ENCODE measurements at places on chromosomes 5 and 9. TPM values are rescaled to one million over a fixed set of nuclear protein-coding genes. Genes with fewer than 3 reads are reported as not detected.

DNA sequence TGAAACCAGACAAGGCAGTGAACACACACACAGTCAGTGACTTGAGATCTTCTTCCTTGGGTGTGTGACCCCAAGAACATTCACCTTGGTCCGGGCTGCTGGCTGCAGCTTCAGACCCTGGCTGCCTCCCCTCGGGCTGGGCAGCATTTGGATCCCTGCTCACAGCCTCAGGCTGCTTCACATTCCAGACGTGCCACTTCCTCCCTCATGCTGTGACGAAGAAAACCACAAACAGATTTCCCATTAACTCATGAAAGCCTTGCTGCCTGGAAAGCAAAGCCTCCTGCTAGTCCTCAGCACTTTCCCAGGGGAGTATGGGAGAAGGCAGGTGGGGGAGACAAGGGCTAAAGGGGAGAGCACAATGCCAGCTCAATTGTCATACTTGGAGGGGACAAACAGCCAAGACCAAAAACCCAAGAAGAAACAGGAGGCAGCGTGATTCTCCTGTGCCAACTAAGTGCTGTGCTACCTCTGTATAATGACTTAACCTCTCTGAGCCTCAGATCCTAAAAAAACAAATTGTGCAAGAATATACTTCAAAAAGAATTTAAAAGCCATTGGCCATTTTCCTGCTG is 594.6 kb upstream of the BRINP1 start:
- peak; percentile 98 for DNase-seq
- H3K36me3 ChIP-seq: no peaks in the 10 kb centered on the region
- no peaks in the 10 kb centered on the region for H3K27me3 ChIP-seq
- peak overlapping the region; percentile 25 for H3K4me3 ChIP-seq

GRCh38 chr5:44809956-44810420 is 1.2 kb downstream of the MRPS30 start:
- peaks cover 27% of the 10 kb centered on the region for H3K36me3 ChIP-seq
- peaks cover 4% of the 10 kb centered on the region for H3K4me1 ChIP-seq
- H3K4me3 ChIP-seq: peak overlapping the region; percentile 96
- H3K27me3 ChIP-seq: no peaks in the 10 kb centered on the region
- no peak for DNase-seq

- DNase-seq: no peak
- no peaks in the 10 kb centered on the region for H3K27me3 ChIP-seq
- no peaks in the 10 kb centered on the region for H3K36me3 ChIP-seq
- peak overlapping the region; percentile 90 for H3K27ac ChIP-seq
- no peak overlapping the region for H3K4me3 ChIP-seq
- peaks cover 41% of the 10 kb centered on the region for H3K4me1 ChIP-seq
These were observed 61.3 kb downstream of the LHFPL2 start for GRCh38 chr5:78587081-78587774.

- no peak for DNase-seq
- H3K27me3 ChIP-seq: peaks cover 2% of the 10 kb centered on the region
- H3K36me3 ChIP-seq: no peaks in the 10 kb centered on the region
These were observed 40.5 kb upstream of the TBCA start for GRCh38 chr5:77816686-77817085.

DNA sequence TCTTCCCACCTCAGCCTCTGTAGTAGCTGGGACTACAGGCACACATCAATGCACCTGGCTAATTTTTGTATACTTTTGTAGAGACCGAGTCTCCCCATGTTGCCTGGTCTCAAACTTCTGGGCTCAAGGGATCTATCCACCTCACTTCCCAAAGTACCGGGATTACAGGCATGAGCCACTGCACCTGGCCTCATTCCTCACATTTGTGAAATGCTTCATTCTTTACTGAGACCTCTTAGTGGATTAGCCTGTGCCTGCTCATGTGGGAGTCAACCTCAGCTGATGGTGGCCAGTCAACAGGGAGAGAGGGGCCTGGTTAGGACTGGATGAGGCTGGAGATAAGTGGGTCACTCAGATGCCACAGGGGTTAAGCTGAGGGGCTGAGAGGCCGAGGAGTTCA is 37.3 kb upstream of the CLK4 start:
- H3K4me1 ChIP-seq: no peaks in the 10 kb centered on the region
- H3K27ac ChIP-seq: no peak overlapping the region
- H3K27me3 ChIP-seq: no peaks in the 10 kb centered on the region
- H3K4me3 ChIP-seq: no peak overlapping the region
- no peak for DNase-seq

The RECK gene
- total RNA-seq: 21.6 TPM

The SAXO1 gene
- 0.10 TPM for total RNA-seq

All from astrocyte (in vitro differentiated cells and primary cell).